ENCODE measurements at places on chromosomes 7 and 10.

DNA sequence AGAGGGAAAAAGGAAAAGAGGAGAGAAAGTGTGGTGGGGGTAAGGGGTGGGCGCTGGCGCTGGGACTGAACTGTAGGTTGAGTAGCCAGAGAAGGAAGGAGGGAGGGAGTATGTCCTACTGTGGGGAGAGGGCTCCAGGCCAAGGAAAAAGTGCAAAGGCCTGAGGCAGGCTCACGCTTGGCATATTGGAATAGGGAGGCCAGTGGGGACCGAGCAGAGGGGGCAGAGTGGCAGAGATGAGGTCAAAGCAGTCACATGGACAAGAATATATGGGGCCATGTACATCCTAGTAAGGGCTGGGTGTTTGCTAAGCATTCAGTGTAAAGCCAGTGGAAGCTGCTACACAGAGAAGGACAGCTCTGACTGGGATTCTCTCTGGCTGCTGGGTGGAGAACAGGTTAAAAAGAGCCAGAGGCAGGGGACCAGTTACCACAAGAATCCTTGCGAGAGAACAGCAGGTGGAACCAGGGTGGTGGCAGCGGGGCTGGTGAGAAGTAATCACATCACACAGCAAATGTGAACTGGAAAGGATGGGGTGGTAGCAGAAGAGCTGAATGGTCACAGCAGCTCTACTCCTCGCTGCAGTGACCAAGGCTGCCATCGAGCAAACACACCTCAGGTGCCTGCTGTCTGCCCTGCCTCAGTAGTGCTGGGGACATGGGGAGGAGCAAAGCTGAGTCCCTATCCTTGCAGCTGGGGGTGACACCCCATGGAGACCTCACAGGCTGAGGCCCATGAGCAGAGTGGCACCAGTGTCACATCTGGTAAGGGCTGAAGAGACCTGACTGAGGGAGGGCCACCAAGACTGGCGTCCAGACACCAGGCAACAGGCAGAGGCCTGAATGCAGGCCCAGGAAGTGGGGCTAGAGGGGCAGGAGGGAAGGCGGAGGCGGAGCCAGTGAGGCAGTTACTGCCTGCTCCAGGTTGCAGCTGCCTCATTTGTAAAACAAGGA is 39.5 kb downstream of the FAM53B start:
- DNase-seq: no peak

GRCh38 chr10:78756604-78757343 is 312.0 kb upstream of the ZMIZ1 start:
- peak; percentile 94 for DNase-seq

DNA sequence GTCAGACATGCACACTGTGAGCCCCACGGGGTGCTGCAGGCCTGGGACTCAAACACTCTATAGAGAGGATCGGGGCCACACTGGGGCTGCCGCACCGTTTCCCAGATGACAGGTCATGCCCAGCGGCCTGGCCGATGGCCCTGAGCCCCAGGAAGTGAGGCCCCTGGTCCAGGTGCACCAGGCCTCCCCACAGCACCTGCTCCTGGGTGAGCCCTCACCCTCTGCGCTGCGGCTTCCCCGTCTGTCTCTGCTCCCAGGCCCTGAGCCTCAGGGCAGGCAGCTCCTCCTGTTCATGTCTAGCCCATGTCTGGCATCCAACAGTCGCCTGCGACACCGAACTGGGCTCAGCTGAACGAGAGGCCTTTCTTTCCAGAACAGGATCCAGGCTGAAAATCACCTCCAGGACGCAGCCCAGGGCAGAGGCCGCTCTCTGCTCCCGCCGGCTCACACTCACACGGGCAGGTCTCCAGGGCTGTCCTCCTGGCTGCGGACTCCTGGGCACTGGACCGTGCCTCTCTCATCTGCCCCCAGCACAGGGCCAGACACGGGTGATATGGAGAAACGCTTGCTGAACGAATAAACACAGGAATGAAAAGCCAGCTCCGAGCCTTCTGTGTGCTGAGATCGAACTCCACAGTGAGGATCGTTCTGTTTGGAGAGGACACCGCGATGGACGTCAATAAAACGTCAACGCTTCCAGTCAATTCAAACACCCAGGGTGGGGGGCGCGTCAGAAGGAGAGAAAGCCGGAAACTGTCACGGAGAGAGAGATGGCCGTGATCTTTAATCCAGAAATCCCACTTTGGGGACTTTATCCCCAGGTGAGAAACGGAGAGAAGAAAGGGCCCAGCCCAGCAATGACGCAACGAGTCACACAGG is 202.4 kb downstream of the ELFN1 start:
- DNase-seq: no peak

GRCh38 chr10:13684252-13684791 is 97.6 kb downstream of the PRPF18 start:
- no peak for DNase-seq

DNA sequence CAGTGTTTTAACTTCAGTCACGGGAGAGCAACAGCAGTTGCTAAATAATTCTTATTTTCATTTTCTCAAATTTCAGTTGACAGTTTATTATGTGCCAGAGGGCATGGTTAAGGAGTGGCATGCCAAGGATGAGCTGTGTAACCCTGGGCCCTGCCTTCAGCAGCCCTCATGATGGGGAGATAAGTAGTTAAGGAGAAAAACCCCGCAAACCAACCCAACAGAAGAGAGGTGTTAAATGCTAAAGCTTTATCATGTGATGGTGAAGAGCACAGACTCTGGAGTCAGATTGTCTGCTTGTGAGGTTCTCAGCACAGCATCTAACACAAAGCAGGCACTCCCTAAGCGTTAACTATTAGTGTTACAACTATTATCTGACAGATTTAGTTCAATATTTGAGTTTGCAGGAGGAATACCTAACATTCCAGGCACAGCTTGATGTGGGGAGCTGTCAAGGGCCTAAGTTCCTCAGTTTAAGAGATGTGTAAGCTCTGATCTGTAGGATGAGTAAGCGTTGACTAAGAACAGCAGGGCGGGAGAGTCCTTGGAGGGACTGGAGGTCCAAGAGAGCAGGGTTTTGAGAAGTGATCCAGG is 29.6 kb downstream of the STAM start:
- peak; percentile 52 for DNase-seq

DNA sequence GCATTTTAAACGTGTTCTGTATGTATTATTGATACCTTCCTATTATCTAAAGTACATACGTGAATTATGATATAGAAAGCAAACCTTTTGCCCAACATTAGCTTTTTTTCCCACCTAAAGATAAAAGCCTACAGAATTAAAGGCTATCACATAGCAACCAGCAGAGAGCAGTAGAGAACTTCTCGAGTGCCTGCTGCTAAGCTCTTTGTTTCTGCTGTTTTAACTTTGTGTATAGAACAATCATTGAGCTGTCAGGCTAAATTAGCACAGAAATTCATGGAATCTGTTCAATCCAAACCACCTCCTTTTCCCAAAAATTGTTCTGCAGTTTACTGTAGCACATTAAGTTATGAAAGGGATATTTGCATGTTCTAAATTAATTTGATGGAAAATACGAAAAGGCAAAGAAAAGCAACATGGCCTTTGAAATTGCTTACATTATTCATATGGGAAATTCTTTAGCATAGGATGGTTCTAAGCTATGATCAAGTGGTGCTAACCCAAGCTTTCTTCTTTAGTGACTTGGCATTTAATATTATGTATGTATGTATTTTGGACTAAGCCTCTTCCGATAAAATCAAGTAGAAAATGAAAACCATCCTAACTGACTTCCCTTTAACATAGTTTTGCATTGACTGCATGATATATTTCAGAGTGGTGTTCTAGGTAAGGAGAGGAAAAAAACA is 1288.5 kb downstream of the GATA3 start:
- DNase-seq: no peak

Data from HFF-Myc (cell line).